ENCODE measurements at places on chromosomes 13 and 19.

DNA sequence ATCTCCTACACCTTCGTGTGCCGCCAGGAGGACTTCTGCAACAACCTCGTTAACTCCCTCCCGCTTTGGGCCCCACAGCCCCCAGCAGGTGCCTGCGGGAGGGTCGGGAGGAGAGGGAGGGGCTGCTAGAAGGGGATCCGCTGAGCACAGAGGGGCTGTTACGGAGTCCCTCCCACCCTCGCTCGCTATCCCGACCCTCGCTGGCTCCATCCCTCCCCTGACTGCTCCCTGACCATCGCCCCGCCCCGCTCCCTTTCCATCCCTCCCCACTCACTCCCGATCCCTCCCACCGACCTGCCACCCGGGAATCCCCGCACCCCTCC is 780 bp downstream of the CD177 start:
- no peak for DNase-seq

- no peak for DNase-seq
These were observed 53.3 kb downstream of the MBD3L2B start for GRCh38 chr19:6967967-6968366.

DNA sequence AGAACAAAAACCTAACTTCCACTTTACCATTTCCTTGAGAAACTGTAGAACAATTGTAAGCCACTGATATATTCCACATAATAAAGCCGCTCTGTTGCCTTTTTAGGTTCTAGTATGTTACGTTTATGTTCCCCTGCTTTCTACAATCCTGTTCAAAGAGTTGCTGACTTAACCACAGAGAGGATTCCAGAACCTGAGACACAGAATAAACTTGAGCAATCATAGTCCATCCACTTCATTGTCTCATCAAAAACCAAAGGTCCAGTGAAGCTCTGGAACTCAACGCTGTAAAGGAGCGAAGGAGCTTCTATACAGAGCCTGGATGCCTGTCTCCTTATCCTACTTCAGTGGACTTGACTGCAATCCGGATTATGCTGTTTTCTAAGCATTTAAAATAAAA is 4.6 kb downstream of the STARD13 start:
- DNase-seq: no peak

GRCh38 chr19:19461671-19462622 is 53.4 kb downstream of the TSSK6 start:
- peak; percentile 51 for DNase-seq

GRCh38 chr19:53552001-53552721 is 14.2 kb downstream of the ZNF331 start:
- DNase-seq: no peak

GRCh38 chr19:42468273-42468796 is 25.6 kb upstream of the CXCL17 start:
- no peak for DNase-seq

DNA sequence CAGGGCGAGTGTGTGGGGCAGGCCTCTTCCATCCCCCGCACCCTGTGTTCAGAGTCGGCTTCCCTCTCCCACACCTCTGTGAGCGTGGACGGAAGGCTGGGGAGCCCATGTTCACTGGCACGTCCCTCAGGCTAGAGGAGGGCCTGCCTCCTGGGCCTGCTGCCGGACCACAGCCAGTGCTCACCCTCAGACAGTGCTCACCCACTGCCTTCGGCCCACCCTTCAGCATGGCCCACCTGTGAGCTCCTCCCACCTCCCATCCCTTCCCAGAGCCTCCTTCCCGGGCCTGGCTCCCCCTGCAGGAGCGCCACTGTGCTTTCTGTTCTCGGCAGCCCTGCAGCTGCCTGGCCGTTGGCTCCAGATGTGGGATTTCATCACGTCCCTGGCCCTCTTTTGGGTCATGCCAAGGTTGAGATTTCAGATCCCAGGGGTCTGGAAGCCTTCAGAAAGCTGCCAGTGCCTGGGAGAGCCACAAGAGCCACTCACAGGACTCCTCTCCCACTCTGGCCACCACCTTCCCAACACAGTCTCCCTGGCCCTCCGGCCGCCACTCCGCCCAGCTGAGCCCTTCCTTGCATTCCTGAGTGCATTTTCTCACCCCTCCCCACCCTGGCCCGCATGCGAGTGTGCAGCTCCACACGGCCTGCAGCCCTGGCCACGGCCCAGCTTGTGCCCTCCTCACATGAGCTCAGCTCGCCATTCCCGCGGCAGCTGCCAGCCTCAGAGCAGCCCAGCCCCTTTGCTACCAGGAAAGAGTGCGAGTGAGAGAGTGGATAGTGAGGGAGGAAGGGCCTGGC is 25.3 kb downstream of the CAPN12 start:
- no peak for DNase-seq

DNA sequence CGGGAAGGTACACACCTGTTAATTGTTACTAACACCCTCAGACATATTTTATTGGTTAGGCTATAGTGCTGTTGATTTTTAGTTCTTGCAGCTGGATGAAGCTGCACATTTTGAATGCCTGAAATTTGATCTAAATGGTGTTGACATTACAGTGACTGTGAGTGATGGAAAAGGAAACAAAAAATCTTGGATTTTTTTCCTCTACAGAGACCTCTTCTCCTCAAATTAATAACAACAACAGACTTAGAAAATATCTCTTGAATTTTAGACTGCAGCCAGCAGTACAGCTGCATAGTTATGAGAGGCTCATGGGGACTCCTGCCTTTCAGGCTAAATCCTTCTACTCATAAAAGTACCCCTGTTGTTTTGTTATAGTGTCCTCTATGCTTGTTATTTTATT is 500.5 kb upstream of the SPRY2 start:
- no peak for DNase-seq

- no peak for DNase-seq
These were observed 13.3 kb downstream of the CD37 start for GRCh38 chr19:49348305-49349189.

DNA sequence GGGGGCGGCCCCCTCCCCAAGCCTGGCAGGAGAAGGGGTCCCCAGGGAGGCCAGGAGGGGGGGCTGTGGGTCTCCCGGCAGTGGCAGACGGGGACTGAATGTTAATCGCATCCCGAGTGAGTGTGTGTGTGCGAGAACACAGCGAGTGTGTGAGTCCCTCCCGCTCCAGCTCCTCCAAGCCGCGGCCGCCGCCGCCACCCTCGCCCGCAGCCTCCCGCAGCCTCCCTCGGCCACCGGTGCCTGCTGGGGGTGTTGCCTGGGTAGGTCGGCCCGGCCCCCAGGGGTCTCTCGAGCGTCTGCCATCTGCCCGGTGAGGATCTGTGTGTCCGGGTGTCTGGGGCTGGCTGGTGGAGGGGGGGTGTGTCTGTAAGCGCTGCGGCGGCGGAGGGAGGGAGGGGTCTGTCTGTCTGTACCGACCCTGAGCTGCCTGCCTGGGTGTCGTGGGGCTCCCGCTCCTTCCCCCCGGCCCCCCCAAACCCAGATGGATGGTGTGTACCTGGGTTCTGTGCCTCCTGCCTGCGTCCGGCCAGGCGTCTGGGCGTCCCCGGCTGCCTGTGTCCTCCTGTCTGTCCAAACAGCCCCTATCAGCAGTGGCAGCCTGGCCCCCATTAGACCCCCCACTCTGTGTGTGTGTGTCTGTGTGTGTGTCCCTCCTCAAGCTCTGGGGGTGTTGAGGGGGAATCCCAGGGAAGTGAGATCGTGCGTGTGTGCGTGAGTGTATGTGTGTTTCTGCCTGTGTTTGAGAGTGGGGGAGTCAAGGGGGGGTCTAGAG is at the start of gene GRIN2D:
Gene GRIN2D (plus strand): TSS at position 110 of the 772 bp plus-strand sequence. CDS start 4,725 bp downstream, outside the sequence.
- DNase-seq: peak; percentile 64

DNA sequence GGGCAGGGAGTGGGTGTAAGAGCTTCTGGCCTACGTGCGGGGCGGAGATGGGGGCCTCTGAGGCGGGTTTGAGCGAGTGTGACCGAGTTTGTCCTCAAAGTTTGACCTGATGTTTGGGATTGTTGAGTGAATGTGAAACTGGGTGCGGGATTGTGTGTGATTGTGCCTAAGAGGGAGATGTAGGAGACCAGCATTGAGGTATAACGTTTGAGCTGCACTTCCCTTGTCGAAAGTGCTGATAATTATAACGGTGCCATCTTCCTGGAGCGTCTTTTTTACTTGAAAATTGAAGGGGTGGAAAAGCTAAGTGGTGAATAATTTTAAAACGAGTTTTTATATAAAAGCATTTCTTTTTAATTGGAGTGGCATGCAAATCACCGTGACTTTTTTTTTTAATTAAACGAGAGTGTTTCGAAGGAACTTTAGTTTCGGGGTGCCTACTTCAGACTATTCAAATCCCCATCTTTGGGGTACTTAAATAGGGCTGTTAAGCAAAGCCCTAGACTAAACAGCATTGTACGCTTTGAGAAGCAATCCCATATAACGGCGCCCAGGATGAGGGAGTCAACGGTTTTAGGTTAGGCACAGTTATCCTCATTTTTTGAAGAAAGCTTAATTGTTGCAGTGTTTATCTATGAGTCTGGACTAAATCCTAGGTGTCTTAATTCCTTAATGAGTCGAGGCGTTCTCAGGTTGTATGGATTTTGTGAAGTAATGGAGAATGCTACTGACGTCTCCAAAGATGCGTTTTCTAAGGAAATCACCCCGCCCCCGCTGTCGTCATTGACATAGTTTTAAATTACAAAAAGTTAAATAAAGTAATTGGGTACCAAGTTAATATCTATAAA is 594 bp downstream of the ZNF146 start:
- DNase-seq: no peak

DNA sequence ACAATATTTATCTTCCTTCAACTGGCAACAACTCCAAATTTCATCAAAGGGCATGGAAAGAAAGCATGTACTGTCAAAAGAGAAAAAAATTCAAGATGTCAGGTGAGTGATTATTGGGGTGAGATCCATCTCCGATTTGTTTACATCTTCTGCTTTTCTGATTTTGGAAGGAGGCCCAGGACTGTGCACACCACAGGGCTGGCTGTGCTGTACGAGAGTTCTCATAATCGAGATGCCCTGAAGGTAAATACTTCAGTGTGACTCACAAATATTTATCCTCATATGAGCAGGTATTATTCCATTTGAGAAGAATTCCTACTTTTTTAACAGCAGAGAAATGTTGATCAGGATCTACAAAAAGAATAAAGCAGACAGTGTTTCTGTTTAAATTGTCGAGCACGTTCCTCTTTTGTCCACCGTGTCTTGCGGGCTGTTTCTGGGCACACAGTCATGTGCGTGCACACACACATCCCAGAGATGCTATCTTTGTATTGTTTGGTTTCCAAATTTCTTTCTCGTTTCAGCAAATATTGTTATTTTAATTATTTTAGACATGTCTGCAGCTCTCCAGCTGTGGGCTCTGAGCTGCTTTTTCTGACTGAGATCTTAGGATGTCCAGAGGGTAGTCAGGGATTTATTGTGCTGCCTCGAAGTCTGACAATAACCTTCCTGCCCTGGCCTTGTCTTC is 103.8 kb downstream of the KL start:
- DNase-seq: no peak

- DNase-seq: no peak
These were observed 85.6 kb downstream of the RXFP2 start for GRCh38 chr13:31824705-31825517.

- no peak for DNase-seq
These were observed 39.2 kb upstream of the FGF14 start for GRCh38 chr13:102441085-102441484.

DNA sequence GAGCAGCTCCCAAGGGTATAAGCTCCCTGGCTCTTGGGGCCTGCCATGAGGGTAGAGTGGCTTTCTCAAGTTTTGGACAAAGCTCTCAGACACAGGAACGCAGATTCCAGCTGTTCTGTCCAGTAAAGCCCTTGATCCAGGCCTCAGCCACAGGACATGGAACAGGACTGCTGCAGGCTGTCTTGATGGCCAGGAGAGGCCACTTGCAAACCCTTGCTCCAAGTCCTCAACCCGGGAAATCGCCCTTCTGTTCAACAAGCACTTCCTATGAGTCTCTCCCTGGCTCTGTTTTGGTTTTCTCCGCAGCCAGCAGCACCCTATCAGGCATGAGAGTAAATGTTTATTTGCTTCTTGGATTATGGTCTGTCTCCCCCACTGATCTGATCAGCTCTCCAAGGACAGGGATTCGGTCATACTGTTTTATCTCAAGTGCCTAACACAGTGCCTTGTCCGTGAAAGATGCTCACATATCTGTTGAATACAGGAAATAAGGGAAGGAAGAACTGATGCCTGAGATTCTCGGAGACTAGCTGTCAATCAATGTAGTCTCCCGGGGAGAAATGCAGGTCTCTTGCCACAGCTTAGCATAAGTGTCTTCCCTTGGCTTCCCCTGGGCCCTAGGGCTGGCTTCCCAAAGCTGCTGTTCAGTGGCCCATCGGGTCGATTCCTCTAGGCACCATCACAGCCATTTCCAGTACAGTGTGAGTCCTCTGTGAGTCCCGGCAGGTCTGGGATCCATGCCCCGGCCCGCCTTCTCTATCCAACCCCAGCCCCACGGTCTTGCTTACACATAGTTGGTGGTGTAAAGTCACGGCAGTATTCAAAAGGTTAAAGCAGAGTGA is 90.8 kb downstream of the TSHZ3 start:
- DNase-seq: no peak

- no peak for DNase-seq
These were observed 214.7 kb downstream of the VWA8 start for GRCh38 chr13:41746259-41746658.

DNA sequence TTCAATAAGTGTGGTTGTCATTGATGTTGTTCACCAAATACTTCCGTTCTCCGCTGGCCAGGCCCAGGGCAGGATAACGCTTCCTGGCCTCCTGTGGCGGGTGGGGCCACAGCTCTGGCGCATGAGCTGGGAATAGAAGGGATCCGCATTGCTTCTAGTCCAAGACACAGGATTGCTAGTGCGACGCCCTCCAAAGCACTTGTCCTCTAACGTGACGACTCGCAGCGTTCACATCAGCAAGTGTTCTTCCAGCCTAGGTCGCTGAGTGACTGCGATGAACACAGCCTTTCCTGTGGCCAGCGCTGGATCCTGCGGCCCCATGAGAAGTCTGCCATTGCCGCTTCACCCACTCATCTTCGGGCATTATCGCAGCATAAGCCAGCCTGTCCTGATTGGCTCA is 39.4 kb downstream of the VSTM2B start:
- DNase-seq: no peak

DNA sequence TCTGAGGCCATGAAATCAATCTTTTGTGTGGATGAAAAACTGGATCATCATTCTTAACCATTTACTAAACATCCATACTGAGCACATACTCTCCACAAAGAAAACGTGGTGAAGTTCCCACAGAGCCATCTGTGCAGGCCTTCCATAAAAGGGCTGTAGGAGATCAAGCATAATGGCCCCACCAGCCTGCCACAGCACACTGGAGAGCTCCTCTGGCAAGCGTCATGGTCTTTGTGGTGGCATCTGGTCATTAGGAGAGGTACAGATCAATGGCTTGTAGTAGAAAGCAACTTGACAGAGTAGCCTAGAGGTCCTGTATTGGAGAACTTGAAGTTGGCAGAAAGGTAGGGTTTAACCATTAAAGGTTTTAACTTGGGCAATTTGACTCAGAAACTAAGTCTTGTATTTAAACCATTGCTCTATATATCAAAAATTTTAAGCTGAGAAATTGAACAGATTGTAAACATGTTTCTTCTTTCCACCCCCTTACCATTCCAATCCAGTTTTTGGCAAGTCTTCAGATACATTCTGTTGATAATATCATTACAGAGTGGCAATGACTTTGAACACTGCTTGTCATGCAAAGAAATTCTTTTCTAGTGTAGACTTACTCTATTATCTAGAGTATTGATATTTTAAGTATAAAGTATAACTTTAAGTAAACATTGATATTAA is 128.3 kb downstream of the LMO7 start:
- DNase-seq: no peak

Data from NCI-H2171 (cell line).